ENCODE measurements at places on chromosomes 12 and 14.

DNA sequence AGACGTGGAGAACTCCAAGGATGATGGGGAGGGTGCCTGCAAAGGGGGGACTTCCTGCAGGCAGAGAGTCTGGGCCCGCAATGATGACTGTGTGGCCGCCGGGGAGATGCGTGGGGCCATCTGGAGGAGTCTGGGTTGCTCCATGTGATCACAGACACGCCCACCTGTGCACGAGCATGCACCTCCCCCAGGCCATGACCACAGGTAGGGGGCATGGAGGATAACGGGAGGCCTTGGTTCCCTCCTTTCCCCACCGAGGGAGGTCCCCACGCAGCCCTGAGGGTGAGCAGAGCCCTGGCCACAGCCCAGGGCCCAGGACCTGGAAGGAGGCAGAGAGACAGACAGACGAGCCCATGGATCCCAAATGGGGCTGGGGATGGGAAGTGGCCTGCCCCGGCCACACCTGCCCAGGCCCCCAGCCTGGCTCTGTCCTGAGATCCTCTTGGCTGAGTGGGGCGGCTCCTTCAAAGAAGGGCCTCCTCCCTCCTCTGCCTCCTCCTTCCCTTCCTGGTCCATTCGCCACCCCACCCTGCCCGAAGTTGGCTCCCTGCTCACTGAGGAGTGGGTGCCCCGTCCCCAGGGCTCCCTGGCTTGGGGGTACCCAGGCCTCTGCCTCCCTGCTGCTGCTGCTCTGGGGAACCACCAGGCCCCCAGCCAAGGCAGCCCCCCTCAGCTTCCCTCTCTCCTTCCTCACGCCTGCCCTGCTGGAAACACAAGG is 138.2 kb downstream of the CALM1 start:
- no peak for DNase-seq

GRCh38 chr14:88264116-88264515 is 59.0 kb downstream of the KCNK10 start:
- no peak for DNase-seq

- DNase-seq: no peak
Measured at GRCh38 chr12:29041621-29042020, 107.5 kb upstream of the FAR2 start.

GRCh38 chr14:49692811-49693734 is at the start of gene KLHDC1:
KLHDC1 (plus strand) TSS chr14:49693120; CDS start chr14:49693195, 75 bp downstream.
- peak; percentile 80 for DNase-seq

- no peak for DNase-seq
Measured at GRCh38 chr12:102958073-102958829, 777 bp downstream of the ASCL1 start.

GRCh38 chr14:72793156-72793939 is 100.6 kb downstream of the DPF3 start:
- no peak for DNase-seq

DNA sequence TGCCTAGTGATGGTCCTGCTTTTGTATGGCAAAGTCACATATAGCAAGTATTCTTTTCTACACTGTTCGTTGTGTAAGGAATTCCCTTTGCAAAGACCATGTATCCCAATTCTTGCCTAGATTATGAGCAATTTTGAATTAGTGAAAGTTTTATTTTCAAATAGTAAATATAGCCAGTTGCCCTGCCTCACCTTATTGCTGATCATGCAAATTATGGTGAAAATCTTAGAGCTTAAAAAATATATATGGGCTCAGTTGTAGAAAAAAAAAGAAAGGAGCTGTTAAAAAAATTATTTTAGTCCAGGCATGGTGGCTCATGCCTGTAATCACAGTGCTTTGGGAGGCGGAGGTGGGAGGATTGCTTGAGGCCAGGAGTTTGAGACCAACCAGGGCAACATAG is 18.8 kb downstream of the SRP54 start:
- DNase-seq: no peak

DNA sequence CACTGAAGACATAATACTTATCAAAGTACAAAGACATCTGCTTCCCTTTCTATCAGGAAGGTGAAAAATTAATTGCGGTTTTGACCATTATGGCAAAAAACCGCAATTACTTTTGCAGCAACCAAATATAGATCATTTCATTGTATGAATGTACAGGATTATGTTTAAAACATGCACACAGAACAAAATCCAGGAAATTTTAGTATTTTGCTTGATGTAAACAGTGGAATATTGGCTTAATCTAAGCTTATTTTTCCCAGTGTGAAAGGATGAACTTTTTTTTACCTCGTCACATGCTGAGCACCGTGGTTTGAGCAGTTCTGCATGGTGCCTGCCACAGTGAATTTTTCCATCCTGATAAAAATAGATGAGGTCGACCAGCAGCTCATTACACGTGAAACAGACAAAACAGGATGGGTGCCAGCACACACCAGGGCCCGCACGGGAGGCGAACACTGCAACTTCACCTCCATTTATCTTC is 121.2 kb downstream of the PRICKLE1 start:
- DNase-seq: no peak

- no peak for DNase-seq
Measured at GRCh38 chr12:25730489-25731349, 177.6 kb upstream of the LMNTD1 start.

- DNase-seq: peak; percentile 53
Measured at GRCh38 chr14:36556811-36557433, 25.5 kb downstream of the NKX2-8 start.

- DNase-seq: no peak
Measured at GRCh38 chr14:67703997-67704396, 2.3 kb downstream of the RDH12 start.

DNA sequence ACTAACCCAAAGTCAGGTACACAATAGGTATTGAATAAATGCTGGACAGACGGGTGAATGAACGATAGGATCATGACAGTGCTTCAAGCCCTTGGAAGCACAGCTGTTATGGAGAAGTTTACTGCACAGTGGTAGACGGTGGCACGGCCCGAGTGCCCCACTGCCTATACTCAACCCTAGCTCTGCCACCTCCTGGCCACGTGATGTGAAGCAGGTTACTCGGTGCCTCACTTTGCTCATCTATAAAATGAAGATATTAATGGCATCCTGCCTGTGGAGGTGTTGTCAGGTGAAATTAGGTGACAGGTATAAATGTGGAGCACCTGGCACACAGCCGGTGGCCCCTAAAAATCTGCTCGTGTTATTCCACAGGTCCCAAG is 5.8 kb downstream of the ASB2 start:
- DNase-seq: peak; percentile 76

- DNase-seq: no peak
Measured at GRCh38 chr14:67426161-67426560, 14.2 kb upstream of the PLEK2 start.

GRCh38 chr12:110243227-110243626 is 37.8 kb upstream of the ATP2A2 start:
- DNase-seq: no peak

- no peak for DNase-seq
Measured at GRCh38 chr14:61308198-61308597, 13.2 kb upstream of the PRKCH start.

- no peak for DNase-seq
Measured at GRCh38 chr14:81849714-81850113, 316.1 kb upstream of the SEL1L start.

- no peak for DNase-seq
Measured at GRCh38 chr12:22228022-22228875, 106.3 kb downstream of the ST8SIA1 start.

DNA sequence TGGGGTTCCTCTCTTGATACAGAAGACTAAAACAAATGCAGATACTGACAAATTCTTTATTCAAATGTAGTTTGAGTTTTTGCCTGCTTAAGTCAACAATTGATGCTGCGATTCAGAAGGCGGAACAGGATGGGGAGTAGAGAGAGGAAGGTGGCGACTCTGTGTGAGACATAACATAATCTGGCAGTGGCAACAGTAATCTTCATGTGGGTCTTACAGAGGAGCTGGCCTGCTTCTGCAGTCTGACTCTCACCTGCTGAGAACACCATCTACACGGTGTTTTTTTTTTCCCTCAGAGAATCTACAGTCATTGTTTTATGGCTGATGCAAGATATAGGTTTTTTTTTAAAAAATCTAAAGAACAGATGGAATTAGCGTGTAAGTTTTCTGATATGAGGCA is 10.1 kb downstream of the CCDC92 start:
- DNase-seq: no peak

GRCh38 chr12:93387780-93388179 is 10.1 kb downstream of the NUDT4 start:
- DNase-seq: peak; percentile 72

DNA sequence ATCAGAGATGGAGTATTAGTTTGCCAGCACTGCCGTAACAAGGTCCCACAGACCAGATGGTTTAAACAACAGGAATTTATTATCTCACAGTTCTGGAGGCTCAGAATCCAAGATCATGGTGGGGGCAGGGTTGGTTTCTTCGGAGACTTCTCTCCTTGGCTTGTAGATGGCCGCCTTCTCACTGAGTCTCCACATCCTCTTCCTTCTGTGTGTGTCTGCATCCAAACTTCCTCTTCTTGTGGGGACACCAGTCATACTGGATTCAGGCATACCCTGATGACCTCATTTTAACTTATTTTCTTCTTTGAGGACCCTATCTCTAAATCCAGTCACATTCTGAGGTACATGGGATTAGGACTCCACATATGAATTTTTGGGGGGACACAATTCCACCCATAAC is 455.5 kb downstream of the RGS6 start:
- no peak for DNase-seq

DNA sequence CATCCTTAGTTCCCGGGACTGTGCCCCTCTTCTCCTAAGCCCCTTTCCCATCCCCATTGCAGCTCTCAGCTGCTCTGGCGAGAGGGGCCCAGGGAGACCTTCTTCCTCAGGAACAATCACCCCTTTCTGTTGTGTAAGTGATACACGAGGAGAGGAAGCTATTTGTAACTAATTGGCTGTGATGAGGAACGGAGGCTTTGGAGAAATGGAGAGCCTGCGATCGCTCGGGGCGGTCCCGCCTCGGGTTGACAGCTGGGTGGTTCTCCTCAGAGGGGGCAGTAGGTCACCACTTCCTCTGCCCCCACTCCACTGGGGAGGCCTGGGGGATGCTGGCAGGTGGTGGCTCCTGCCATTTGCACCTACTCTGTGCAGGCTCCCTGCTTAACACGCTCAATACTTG is 6.6 kb upstream of the PGF start:
- no peak for DNase-seq

GRCh38 chr12:28513983-28514382 is 323.7 kb downstream of the CCDC91 start:
- DNase-seq: no peak

- peak; percentile 78 for DNase-seq
Measured at GRCh38 chr14:106831322-106831720, 1304.9 kb downstream of the TMEM121 start.

GRCh38 chr14:76806446-76806845 is 6.2 kb downstream of the ANGEL1 start:
- no peak for DNase-seq

DNA sequence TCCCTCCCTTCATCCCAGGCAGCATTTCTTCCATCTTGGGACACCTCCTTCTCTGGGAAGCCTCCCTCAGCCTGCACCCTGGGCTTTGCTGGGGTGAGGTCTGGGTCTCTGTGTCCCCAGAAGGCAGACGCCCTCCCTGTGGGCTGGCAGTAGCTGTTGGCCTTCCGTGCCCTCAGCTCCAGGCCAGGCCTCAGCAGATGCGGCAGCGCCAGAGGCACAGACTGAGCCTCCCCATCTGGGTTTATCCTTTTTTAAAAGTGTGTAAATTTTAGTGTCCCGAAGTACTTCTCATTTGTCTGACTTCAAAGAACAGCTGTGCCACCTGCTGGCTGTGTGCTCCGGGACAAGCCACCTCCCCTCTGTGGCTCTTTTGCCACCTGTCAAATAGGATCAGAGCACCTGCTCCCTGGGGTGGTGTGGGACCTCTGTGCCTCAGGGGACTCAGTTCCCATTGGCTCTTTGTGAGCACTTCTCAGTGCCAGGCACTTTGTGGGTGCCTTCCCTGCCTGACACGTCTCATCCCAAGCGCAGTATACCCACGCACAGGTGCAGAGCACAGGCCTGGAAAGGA is 11.1 kb downstream of the EXOC3L4 start:
- DNase-seq: no peak

DNA sequence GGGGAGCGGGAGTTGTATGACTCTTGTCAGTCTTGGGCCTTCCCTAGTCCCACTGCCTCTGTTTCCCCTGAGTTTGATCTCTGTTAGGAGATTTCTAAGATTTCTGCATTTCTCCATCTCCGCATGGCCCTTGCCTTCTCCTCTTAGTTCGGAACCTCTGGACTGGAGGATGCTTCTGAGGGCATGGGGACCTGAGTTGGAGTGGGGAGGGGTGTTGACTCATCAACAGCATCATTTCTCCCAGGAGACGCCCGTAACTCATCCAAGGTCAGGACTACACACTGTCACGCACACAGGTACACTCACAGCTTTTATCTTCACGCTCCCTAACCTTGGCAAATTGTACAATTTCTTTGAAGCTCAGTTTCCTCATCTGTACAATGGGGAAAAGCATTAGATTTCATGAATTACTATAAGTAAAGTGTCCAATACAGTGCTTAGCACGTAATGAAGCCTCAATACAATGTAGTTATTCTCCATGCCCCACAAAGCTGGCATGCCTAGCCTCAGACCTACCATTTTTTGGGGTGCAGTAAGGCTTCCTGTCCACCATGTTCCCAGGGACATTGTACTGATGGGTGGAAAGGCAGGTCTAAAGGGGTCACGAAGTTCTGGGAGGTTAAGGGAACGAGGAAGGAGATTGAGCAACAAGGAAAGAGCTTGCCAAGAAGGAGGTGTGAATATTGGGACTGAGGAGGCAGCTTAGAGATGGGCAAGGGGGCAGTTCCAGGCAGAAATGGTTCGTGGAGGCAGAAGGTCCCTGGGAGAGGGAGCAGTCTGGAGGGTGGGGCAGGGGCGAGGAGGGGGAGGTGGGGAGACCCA is 600 bp upstream of the LAG3 start:
- no peak for DNase-seq

GRCh38 chr12:49961993-49962764 is 507 bp downstream of the AQP5 start:
- no peak for DNase-seq

DNA sequence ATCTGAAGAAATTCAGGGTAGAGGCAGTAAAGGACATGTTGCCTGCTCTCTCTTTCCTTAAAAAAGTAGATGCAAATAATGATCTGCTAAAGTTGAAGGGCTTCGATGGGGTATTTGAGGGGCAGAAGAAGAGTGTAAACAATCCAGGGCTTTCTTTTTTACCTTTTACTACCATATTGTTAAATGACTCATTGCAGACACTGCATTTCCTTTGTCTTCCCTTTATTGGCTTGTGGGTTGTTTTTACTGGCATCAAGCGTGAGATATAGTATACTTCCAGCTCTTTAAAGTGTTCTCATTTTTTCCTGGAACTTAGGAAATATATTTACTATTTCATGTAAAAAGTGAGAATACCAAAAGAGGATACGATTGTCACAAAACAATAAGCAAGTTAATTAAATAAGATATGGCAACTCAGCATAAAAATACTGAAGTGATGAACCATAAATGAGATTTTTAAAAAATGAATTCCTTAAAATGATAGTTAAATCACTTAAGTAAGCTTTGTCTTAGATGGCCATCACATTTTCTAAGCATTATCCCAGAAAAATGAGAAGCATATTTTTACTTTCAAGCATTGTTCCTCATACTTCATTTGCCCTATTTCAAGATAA is 72.3 kb upstream of the KRAS start:
- DNase-seq: no peak

Measured in activated CD4-positive, alpha-beta T cell treated with anti-CD3 and anti-CD28 coated beads, Interleukin-2, amount 50 U/mL, for 48 hours (primary cell).